CD4-positive, alpha-beta T cell treated with Interleukin-15 for 4 hours (primary cell): ENCODE measurements at places on chromosomes 12 and 14.

DNA sequence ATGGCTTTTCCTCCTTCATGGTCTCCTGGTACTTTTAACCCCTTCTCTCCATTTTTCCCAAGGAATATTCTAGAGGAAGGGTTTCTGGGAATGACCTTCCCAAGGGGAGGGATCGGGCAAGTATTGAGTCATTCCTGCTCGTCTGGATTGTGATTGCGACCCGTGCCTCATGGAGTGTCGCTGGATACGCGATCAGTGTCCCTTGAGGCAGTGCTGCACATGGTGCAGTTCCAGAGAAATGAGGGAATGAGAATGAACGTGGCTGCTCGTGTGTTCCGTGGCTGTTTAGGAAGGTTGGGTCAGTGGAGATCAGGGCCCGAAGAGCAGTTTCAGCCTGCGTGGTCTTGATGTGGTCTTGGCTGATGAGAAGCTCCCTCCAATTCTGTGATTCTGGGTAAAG is 234.4 kb downstream of the CACNA1C start:
- no peak for DNase-seq

DNA sequence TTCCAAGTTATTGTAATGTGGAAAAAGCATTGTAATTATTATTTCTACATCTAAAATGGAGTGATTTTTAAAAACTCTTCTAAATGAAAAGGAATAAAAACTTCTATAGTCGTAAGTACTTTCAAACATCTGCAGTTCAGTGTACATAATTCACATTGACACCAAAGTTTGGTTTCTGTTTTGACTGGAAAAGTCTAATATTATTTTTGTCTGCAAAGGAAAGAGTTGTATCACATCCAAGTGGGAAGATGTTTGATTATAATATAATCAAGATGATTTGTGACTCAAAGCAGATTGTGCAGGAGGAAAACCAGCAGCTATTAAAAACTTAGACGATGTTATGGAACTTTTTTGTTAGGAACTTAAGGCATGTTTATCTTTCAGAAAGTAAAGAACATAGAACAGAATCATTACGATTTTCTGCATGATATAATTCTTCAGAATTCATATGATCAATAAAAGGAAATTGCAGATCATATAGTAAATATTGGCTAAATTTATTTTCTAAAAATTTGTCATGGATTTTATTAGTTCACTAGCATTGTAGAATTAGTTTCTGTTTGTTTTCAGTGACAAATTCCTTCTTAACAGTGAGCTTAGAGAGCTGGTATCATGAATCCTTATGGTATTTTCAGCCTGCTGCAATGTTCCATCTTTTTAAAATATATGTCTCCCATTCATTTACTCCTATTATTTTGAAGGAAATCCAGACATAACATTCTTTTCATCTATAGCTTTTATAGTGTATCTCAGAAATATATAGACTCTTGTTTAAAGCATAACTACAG is 145.8 kb downstream of the MIPOL1 start:
- no peak for DNase-seq

- DNase-seq: no peak
These were observed 15.7 kb downstream of the SNRPF start for GRCh38 chr12:95874452-95874851.

DNA sequence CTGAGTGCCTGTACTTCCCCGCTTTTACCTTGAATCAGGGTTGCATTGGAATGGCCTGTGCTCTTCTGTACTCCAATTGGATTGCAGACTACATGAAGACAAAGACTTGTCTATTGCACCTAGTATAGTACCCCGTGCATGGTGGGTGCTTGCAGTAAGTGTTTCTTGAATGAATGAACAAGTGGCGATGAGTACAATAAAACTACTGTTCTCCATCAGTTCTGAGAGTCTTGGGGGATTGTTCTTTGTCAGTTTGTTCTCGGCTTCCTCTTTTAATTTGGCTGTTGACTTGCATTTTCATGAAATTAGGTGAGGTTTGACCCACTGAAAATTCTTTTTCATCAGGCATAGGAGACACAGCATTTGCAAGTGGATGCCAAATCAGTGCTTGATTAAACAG is 34.1 kb downstream of the ERH start:
- DNase-seq: no peak

- no peak for DNase-seq
These were observed 12.5 kb upstream of the KRT80 start for GRCh38 chr12:52204095-52204930.

DNA sequence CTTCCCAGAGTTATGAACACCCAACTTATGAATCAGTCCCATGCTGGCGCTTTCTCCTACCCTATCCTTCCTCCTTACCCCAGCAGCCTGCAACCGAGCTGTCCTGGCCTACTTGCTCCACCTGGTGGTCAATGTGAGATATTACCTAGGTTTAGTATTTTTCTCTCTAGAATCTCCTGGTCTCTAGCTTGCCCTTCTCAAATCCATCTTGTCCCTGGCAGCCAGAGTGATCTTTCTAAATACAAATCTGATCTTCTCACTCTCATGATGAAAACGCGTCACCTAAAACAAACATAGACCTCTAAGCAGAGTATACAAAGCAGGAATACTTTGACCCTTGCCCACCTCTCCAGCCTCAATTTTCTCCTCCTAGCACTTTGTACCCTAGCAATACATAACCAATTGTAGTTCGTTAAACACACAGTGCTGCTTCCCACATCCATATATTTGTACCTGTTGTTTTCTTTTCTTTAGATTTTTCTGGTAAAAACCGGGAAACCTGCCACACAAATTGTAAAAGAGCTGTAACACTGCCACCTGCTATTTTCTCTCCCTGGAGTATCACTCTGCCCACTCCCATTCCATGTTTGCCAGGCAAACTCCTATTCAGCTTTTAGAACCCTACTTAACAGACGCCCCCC is 20.0 kb upstream of the TCP11L2 start:
- DNase-seq: peak; percentile 55

DNA sequence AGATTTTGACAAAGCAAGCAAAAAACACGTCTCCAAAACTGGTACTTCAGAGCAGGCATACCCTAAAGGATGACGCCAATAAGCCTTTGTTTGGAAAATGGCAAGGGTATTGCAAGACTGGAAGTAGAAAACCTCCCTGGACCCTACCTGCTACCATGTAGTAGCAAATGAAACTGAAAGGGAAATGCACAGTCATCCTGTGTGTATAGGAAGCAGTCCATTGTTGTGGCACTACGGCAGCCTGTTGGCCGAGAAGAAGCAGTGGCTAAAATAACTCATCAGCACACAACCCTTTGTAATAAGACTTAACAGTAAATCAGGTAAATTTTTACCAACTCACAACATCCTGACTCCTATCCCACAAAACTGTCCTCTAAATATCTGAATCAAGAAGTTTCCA is 386.4 kb downstream of the RGS6 start:
- DNase-seq: no peak

DNA sequence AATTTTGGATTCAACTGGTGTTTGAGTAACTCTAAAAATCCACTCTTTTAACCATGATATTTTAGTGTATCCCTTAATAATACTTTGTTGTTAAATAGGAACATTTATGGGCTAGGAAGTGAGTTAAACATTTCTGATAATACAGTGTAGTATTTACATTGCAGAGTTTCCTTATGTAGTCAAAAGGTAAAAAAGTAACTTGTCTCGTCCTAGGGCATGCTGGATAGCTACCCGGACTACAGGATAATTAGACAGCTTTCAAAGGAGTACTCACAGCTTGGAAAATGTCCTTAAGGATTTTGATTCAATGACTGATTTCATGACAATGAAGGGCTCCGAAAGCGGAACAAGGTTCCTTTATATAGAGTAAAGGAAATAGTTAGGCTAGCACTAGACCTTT is 14.5 kb upstream of the KITLG start:
- DNase-seq: no peak

DNA sequence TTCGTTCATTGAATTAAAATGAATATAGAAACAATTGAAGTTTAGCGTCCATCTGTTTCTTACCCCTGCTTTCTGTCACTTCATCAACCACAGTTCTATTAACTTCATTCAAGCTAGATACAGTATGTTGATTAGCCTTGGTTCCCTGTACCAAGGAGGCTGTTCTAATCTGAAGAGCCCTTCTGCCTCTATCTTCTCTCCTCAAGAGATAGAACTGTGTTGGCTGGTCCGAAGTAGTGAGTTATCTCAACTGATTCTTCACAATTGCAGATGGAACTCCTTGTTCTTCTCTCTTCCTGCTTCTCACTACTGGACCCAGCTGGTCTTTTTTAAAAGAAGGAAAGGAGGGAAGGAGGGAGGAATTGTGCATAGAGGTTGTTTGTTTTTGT is 82.1 kb upstream of the TRAF3 start:
- no peak for DNase-seq

GRCh38 chr12:54215989-54216796 is 27.4 kb upstream of the SMUG1 start:
- DNase-seq: peak; percentile 19

GRCh38 chr12:124646385-124647230 is 79.2 kb upstream of the NCOR2 start:
- peak; percentile 7 for DNase-seq

- DNase-seq: no peak
These were observed 116.0 kb upstream of the PLXNC1 start for GRCh38 chr12:94032368-94032767.

GRCh38 chr12:118884226-118884625 is 97.1 kb upstream of the SRRM4 start:
- no peak for DNase-seq

- DNase-seq: no peak
These were observed 3.6 kb upstream of the UBC start for GRCh38 chr12:124917841-124918621.

DNA sequence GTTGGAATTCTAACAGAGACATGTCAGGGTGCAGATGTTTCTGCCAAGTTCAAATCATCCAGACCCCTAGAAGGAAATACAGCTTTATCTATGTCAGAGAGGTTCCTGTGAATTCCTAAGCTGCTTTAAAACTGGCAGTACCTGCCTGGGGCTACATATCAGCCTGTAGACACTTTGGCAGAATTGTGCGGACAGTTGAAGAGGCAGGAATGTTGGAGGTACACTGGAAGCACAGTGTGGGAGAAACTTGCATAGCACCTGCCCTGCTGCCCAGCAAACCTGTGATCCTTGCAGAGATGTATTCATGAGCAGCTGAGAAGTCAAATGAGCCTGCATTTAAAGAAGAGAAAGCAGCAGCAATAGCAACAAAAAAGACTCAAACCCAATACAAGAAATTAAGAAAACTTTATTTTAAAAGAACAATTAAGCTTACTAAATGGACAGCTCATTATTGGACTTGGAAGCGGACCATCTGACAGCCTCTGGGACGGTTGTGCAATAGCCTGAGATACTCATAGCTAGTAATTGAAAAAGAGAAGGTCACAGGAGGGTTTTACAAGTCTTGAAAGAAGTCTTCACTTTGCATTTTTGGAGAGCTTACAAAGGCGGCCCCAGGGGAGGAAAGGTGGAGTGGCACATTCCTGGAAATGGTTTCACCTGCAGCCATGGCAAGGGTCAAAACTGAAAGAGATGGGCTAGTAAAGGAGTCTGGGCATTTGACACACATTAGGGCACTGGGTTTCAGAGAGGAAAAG is 280.9 kb upstream of the FLRT2 start:
- no peak for DNase-seq

DNA sequence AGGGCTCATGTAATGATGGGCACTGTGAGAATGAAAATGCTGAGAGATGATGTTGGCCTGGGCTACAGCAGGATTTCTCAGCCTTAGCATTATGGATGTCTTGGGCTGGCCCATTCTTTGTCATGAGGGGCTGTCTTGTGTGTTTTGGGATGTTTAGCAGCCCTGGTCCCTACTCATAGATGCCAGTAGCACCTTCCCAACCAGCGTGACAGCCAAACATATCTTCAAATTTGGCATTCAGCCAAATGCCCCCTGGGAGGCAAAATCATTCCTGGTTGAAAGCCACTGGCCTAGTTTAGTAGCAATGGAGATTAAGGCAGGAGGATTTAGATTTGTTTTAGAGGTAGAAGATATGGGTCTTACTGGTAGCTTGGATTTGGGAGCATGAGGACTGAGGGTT is 26.6 kb downstream of the UBE3B start:
- DNase-seq: no peak

DNA sequence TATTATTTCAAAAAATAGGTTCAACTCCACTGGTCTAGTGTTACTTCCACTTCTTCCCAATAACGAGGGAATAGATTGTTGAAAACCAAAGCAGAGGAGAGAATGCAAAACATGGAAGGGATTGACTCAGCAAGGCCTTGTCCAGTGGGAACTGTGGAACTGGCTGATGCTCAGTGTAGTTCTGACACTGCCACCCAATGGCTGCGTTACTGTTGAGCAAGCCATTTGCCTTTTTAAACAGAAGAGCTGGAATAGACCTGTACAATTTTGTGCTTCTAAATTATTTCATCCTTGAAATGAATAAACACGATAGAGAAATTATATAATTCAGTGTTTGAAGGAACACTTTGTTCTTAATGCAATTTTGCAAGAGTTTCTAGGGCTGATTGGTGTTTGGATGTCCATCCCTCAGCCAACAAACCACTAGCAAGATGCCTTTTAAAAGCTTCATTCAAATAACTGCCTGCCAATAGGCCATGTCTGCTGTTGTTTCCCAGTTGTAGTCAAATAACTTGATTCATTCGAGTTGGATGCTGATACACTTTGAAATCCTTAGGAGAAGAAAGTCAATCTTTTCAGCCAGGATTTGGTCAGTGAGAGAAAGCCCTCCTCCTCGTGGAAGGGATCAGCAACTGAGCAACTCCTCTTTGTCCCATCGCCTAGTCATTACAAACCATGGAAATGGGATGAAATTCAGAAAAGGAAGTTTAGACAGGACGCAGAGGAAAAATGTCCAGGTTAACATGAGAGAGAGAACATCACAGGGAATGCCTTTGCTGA is 7.3 kb upstream of the MGP start:
- DNase-seq: no peak

- DNase-seq: no peak
These were observed 35.5 kb upstream of the C12orf75 start for GRCh38 chr12:105294886-105295479.

DNA sequence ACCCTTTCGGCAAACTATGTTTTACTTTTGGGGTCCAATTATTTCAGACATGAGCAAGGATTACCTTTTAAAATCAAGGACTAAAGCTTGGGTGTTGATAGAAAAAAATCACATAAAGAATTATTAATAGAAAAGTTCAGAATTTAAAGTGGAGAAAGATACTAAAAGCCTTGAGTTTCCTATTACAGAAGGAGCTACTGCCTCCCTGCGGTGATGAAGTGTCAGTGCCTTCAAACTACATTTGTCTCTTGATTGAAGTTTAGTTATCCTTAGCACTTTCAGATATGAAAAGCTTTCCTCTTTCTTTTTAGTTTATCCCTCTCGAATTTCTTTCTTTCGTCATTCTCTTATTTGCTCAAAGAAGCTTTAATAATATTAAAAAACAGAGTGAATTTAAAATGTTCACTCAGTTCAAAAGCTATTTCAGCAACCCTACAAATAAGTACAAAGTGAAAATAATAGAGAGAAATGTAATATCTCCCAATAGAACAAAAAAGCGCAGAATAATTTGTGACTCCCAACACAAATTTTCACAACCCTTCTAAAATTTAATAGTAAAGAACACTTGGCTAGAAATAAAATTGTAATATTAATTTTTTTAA is 87.6 kb downstream of the SEC23A start:
- peak; percentile 19 for DNase-seq

- DNase-seq: no peak
These were observed 129.0 kb upstream of the HMGA2 start for GRCh38 chr12:65695113-65695865.

GRCh38 chr14:105326891-105327694 is 12.5 kb downstream of the PACS2 start:
- no peak for DNase-seq
